Cortex of kidney (tissue), 1 donor: ENCODE measurements at places on chromosomes 16 and 17.

DNA sequence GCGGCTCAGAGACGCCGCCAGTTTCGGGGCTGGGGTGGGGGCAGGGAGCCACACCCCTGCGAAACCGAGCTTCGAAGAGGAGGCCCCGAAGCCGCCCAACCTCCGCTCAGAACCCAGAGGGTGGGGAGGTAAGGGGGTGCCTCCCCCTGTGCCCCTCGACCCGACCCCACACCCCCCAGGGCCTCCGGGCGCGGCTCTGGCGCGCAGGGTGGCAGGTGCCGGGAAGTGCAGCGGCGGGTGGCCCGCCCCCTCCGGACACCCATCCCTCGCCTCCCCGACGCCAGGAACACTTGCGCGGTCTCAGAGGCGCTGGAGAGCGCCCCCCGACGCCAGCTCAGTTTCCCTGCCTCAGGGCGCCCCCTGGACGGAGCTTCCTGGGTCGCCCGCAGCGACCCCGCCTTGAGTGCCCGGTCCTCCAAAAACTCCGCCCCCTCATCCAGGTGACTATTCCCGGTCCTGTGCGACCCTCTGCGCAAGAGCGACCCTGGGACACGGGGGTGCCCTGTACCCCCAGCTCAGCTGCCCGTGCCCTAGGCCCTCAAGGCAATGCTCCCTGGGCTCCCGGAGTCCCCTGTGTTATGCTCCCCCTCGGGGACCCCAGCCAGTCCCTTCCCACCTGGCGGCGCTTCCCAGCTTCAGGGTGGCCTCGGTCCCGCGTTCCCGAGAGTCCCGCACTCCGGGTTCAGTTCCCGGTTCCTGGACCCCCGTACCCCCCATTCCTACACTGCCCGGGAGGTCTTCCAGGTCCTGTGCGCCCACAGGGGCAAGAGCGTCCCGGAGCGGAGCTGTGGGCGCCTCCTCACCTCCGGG, 562 bp downstream of the PPL start:
- no peak for DNase-seq

DNA sequence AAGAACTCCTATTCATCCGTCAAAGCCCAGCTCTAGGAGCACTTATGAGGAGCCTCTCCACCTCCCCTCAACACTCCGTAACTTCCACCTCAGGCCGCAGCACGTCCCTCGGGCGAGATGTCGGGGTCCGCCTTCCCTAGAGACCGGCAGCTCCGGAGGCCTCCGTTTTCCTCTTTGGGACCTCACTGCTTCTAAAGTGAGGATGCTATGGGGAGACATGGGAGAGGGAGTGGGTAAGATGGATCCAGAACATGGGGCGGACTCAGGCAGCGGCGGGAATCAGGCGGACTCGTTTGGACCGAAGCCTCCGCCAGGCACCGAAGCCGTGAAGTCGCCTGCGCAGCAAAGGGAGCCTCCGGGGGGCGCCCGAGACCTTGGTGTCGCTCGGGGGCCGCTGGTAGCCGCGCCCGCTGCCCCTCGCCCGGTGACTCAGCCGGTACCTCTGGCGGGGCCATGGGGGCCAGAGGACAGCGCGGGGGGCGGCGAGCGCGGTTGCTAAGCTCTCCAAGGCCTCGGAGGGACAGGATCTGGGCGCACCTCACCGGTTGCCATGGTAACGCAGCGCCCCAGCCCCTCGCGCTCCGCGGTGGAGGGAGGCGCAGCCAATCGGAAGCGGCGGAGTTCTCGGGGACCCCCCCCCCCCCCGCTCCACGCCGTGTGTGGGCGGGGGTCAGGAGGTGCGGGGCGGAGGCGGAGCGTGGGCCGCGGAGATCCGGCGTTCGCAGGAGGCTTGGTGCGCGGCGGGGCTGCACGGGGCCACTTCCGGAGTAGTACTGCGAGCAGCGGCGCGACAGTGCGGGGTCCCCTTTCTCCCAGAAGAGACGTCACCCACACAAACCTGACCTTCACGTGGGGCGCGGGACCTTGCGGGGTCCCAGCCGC, 1.3 kb upstream of the HIC1 start:
- DNase-seq = no peak

GRCh38 chr17:6269478-6269877, 165.4 kb downstream of the AIPL1 start:
- no peak for DNase-seq

DNA sequence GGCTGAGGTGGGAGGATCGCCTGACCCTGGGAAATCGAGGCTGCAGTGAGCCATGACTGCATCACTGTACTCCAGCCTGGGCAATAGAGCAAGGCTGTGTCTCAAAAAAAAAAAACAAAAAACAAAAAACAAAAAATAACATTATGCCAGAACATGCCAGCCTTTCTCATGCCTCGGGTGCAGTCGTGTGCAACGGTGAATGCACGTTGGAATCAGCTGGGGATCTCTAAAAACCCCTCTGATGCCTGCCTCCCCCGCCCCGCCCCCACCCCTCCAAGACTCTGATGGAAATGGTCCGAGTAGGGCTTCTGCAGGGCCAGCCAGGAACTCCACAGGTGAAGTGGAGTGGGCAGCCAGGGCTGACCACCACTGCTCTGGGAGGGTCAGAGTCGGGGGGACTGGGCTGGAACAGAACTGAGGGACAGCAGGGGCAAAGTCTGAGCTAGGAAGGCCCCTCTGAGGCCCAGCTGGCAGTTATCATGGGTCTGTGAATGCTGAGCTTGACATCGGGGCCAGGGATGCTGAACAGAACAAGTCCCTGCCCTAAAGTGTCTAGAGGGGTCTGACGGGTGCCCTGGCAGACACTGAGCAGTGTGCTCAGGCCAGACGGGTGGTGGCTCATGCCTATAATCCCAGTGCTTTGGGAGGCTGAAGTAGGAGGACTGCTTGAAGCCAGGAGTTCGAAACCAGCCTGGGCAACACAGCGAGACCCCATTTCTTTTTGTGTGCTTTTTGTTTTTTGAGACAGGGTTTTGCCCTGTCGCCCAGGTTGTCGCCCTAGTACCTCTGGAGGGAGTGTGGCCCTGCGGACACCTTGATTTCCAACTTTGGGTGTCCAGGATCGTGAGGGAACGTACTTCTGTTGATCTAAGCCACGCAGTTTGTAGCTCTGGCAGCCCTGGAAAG, 193.4 kb upstream of the GSE1 start:
- DNase-seq = no peak

- no peak for DNase-seq
Measured at GRCh38 chr17:72715906-72716572, 376.4 kb downstream of the SLC39A11 start.

DNA sequence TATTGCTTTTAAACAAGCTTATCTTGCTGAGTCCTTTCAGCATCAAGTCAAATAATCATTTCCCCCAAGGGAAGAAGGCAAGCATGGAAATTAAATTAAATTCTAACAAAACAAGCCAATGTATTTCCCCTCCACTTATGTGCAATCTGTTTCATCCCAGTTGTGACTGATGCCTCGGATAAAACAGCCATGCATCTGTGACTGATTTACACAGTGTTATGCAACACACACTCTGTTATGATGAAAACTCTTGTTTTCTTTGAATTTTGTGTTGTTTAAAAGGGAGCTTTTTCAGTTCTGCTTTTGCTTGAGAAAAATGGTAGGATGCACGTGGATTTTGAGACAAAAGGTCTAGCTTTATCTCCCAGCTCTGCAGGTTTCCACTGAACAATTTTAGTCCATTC, 32.6 kb downstream of the TMEM100 start:
- no peak for DNase-seq

GRCh38 chr16:81676066-81676882, 102.8 kb upstream of the PLCG2 start:
- DNase-seq = no peak

DNA sequence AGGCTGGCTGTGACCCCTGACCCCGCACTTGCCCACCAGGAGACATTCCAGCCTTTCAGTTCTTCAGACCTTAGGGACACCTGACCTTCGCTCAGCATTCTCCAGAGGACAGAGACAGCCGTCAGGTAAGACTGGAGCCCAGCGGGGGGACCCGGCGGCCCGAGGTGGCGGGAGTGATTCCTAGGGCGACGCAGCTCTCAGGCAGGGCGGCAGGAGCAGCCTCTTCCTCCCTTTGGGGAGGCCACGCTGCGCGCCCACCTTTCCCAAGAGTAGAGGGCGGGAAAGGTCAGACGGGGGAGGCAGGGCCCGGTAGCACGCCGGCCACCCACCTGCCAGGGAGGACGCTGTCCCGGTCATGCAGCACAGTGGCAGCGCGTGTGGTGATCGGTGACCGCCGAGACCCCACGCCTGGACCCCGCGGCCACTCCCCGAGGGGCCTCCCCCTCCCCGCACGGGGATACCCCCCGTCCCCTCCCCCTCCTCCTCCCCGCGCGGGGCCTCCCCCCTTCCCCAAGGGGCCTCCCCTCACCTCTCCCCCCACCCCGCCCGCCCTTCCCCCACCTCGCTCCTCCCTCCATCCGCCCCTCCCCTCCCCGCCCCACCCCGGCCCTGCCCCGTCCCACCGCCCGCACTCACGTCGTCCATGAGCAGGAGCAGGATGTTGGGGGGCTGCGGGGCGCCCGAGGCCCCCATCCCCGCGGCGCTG, 472 bp downstream of the GALNS start:
- no peak for DNase-seq

DNA sequence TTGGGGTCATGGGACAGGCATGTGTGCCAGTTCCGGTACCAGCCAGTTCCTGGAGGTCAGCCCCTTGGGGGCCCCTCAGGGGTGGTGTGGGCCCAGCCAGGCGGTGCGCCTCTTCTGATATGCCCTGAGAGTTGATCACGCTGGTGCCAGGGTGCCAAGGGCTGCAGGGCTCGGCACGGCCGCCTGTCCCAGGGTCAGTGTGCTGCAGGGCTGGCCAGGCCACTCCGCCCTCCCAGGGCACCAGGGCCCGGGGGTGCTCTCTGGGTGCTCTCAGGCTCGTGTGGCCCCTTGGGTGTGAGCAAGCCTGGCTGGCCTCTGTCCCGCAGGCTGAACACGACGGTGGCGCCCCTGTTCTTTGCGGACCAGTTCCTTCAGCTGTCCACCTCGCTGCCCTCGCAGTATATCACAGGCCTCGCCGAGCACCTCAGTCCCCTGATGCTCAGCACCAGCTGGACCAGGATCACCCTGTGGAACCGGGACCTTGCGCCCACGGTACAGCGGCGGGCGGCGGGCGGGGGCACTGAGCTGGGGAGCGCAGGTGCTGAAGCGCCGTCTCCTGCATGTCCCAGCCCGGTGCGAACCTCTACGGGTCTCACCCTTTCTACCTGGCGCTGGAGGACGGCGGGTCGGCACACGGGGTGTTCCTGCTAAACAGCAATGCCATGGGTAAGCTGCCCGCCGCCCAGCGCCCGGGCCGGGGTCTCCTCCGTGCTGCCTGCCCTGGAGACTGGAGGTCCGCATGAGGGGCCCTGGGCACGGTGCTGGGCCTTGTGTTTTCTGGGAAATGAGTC, 6.0 kb downstream of the GAA start:
- no peak for DNase-seq
